ENCODE measurements at places on chromosomes 6 and 20.

DNA sequence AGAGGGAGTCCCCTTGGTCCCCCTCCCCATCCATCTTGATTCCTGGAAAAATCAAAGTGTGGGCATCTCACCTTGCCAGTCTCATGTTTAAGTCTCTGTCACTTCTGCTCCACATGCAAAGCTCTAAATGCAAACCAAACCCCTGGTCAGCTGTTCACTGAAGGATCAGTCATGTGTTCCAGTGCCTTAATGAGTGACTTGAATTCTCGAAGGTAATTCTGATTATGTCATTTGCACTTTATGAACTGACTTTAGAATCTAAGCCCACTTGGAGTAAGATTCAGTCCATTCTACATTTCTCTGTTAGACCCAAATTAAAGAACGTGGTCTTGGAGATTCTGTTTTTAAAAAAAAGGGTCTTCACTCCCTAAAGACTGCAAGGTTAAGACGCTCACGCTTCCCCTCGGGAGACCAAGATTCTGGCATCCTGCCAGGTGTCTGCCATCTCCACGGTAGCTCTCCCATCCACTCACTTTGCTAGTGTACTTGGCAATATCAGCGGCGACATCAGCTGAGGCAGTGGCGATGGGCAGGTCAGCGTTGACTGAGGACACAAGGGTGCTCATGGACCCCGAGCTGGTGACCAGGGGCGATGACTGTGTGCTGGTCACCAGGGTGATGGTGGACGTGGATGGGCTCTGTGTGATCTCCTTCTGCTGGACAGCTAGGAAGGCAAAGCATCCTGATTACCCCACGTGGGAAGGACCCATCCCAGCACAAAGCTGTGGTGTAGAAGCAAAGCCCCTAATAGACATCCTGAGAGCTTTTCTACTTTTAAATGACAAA, 120.5 kb downstream of the ZMYND8 start:
- peak; percentile 28 for DNase-seq

- DNase-seq = no peak
Measured at GRCh38 chr6:34000281-34000680, 145.6 kb downstream of the GRM4 start.

GRCh38 chr20:33276303-33277113, 6.5 kb upstream of the BPIFB1 start:
- DNase-seq = peak; percentile 59

- no peak for DNase-seq
Measured at GRCh38 chr20:43375591-43375990, 82.1 kb upstream of the SRSF6 start.

GRCh38 chr6:29107758-29108157, at the start of gene OR2J3:
TSS of gene OR2J3 (plus strand) at chr6:29108058. CDS start at chr6:29111891, 3,833 bp downstream.
- no peak for DNase-seq

DNA sequence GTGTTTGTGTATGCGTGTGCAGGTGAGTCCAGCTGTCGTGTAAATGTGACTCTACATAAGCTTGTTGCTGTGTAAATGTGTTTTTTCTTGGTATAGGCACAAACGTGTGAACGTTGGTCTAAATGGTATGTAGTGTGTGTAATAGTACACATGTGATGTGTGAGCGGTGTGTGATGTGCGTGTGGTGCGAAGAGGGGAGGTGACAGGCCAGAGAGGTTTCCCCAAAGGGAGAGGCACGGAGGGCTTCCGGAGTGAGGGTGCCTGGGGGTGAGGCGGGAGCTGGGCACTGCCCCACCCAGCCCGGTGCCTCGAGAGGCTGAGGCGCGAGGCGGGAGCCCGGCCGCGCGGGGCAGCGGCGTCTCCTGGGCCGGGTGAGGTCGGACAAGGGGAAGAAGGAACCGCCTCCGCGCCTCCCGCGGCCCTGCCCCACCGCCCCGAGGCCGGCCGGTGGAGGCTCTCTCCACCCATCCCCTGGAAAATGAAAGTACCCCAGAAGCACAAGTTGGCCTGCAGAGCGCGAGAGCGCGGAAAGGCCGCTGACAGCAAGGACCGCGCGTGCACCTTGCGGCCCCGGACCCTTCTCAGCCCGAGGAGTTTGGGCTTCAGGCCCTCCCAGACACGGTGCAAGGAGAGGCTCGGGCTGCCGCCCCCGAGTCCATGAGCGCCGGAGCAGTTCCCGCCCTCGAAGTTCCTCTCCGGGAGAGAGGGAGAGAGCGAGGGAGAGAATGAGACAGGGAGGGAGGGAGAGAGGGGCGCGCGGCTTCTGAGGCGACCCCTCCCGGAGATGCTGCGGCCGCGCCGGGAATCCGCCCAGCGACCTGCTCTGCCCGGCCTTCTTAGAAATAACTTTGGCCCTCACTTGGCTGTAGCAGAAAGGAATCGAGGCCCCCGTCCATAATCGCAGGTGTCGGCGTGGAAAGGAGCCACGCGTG, 43.2 kb upstream of the OSTM1 start:
- no peak for DNase-seq

- peak; percentile 7 for DNase-seq
Measured at GRCh38 chr20:39960522-39961428, 728.3 kb downstream of the MAFB start.

DNA sequence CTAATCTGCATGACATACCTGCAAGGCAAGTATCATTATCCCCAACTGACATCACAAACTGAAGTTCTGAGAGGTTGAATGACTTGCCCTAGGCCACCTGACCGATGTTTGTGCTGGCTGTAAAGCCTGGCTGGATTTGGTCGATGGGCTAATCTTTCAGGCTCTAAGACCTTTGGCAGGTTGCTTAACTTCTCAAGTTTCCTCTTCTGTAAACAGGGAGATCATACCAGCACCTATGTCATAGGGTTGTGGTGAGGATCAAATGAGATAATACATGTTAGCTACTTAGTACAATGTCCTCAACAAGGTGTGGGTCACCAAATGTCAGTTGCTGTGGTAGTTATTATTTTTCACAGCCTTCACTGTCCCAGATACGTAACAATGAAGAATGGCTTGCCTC, 14.2 kb downstream of the ANKRD66 start:
- DNase-seq = no peak

DNA sequence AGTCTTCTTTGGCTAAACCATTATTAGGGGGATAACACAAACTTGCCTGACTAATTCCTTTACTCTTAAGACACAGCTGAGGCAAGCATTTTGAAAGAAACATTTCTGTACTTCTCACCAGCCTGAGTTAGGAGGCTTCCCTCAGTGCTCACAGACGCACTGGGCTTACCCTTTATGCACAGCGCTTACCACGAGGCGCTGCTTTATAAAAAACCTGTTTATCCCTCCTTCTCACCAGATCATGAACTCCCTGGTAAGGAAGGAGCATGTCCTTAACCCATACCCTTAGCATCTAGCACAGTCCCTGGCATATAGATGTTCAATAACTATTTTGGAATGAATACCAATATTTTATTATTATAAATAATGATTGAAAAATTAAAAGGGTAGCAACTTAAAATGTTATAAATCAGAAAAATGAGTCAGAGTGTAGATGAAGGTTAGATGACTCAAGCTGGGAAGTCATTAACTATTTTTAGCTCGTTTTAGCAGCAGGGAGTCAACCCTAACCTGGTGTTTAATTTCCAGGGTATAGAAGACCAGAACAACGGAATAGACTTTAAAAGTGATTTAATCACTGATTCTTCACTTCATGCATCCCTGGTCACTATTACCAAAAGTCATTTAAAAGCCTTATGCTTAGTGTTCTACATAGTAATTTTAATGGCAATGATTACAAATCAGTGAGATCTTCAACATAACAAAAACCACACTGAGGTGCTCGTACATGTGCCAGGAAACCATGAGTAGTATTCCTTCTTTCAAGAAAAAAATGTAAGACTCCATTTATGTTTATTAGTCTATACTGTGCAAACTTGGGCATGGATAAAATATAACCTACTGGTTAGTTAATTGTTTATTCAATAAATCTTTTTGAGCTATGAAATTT, 4.1 kb upstream of the TPD52L1 start:
- no peak for DNase-seq

DNA sequence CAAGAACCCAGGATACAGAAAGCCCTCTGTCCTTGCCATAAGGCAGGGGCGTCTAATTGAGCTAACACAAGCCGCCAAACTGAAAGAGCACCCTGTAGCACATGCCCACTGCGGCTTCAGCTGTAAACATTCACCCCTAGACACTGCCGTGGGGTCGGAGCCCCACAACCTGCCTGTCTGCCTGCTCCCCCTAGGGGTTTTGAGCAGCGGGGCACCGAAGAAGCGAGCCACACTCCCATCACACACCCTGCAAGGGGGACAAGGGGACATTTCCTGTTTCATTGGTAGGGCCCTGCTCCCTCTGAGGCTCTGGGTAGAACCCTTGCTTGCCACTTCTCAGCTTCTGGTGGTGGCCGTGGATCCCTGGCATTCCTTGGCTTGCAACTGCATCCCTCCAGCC, 45.2 kb upstream of the BCLAF1 start:
- DNase-seq = peak; percentile 29

DNA sequence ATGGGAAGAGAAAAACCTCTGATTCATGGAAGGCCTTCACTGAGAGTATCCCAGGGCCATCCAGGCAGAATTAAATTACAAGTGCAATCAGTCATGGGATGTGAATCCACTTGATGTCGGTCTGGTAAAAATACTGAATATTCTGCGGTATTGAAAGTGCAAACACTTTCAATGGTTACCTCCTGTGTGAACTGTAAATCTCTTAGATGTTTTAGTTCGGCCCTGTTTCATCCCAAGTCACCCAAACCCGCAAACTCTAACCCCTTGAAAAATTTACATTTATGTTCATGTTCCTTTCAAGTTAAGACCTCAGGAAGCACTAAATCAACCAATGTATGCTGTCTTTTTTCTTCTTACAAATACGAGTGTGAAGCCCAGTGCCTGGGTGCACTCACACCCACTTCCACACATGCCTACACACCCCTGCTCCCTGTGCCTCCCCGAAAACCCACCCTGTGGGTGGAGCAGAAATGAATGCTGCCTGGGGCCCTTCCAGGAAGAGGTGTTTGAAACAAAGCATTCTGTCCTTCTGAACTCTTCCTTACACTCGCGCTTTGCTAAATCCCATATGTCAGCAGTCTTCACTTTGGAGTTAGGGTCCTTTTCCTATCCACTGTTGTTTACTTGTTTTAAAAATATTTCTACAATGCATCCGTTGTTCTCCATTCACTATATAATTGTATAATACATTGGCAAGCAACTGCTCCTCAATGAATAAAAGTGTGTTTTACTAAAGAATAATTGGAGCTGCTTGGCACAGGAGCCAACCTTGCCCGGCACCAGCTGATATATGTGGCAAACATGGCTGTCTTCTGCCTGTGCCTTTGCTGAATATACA, 62.7 kb downstream of the FYN start:
- DNase-seq = no peak

- no peak for DNase-seq
Measured at GRCh38 chr6:15457121-15457650, 205.6 kb downstream of the DTNBP1 start.

- DNase-seq = peak; percentile 57
Measured at GRCh38 chr6:50818673-50819072, at the start of gene TFAP2B. TSS of gene TFAP2B (plus strand) at chr6:50818871. CDS start at chr6:50818892, 21 bp downstream.

DNA sequence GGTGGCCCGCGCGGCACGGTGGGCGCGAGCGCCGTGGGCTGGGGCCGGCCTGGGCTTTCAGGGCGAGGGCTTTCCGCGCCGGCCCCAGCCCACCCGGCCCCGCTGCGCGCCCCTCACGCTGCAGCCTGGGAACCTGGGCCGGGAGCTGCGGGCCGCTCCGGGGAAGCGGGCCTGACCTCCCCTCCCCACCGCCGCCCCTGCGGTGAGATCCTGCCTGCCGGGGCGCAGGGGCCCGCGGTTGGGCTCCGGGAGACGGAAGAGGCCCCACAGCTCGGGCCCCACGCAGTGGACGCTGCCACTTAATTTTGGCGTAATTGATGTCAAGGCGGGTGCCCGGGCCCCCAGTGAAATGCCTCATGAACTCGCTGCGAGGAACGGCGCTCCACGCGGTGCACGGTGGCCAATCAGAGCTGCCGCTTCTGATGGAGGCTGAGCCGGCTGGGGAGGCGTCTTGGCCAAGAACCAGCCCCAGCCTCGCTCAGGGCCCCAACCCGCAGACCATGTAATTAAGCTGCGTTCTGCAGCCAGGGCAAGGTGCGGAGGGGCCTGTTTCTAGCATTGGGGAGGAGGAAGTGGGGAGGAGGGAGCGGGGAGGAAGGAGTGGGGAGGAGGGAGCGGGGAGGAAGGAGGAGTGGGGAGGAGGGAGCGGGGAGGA, 96.1 kb upstream of the BHLHE23 start:
- peak; percentile 24 for DNase-seq
